ENCODE measurements at places on chromosomes 4 and X.

- no peak for DNase-seq
Observed at GRCh38 chrX:134294548-134294947, 57.6 kb downstream of the CCDC160 start.

DNA sequence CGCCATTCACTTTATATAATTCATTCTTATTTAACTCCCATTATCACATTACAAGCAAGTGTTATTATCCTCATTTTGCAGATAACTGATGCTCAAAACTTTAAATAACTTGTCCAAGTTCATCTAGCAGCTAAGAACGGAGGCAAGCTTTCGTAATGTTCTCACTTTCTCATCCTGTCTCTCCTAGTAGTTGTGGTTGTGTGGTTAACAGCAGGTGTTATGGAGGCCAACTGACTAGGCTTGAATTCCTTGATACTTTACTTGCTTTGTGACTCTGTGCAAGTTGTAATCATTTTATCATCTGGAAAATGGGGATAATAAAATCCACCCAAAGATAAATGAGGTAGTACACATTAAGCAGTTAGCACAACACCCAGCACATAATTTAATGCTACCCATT lies 109.9 kb upstream of the PTPN13 start:
- DNase-seq, result no peak

GRCh38 chr4:121154103-121154515 lies 10.0 kb downstream of the TNIP3 start:
- no peak for DNase-seq

DNA sequence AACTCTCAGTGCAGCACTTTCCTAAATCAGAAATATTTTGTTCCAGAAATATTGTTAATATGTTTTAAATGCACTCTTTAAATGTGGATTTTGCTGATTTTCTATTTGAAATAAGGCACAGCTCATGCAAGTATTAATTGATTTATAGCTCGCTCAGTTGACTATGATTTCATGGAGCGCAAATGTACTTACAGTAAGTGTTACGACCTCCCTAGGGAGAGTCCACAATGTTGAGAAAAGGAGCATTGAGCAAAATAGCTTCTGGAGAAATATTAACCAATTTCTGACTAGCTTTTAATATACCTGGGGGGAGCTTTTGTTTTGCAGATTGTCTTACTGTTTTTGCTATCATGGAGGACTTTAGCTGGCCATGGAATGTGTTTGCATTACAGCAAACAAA lies 1687.5 kb downstream of the STIM2 start:
- DNase-seq, result no peak

GRCh38 chr4:15130441-15130840 lies 128.2 kb downstream of the CPEB2 start:
- no peak for DNase-seq

GRCh38 chr4:122706511-122706910 lies 26.0 kb upstream of the BBS12 start:
- no peak for DNase-seq

DNA sequence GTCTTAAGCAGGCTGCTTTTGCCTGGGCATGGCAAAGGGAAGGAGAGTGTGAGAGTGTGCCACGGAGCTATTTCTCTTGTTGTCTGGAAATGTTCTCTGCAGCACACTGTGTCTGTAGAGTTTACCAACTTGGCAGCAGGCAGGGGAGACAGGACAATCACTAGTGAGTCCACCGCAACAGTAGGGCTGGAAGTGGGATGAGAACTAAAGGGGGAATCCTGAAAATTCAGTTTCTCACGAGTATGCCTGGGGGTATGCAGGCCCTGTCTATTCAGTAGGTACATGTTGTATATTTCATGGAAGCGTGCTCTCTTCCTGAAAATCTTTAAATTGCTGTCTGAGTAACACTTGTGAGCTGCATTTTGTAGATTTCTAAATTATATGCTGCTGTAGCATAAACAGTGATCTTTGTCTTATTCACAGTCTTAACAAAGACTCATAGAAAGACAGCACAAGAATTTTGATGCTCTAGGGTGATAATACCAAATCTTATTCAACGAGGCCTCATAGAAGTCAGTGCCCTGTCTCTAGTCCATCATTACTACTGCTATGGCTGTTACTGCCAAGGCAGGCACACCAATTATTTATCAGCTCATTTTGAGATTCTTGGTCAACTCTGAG lies 200.4 kb upstream of the LEF1 start:
- no peak for DNase-seq

DNA sequence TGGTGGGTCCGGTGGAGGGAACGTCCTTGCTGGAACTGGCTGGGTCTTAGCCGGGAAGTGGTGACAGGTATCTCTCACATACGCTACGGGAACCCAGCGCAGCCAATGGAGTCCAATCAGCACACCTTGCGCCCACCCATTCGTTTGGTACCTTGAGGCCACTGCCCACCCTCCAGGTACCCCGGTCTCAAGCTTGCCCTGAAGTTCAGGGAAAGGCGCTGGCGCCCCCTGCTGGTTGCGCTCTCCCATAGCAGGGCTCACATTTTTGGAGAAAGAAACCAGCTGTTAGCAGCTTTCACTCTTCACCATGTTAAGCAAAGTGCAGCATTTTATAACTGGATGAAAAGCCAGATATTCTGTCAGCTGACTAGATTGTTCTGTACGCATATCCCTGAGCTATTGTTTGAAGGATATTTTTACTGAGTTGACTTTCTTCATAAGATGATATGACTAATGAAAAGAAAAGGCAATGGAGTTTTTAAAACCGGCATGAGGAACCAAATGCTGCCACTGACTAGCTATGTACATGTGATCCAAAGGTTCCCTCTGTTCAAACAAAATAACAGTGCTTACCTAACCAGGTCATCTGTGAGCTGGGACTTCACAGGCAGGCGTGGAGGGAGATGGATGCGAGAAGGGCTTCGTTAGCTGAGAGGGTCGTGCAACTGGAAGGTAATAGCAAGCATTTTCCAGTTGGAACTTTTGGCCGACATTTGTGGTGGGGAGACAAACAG lies 43.7 kb downstream of the OTOP1 start:
- no peak for DNase-seq

- no peak for DNase-seq
Observed at GRCh38 chrX:97494756-97495372, 611.2 kb downstream of the RPA4 start.

GRCh38 chrX:137052643-137053235 lies 18.9 kb upstream of the GPR101 start:
- DNase-seq, result peak; percentile 12

- no peak for DNase-seq
Observed at GRCh38 chr4:119788349-119789266, 160.0 kb upstream of the PDE5A start.

DNA sequence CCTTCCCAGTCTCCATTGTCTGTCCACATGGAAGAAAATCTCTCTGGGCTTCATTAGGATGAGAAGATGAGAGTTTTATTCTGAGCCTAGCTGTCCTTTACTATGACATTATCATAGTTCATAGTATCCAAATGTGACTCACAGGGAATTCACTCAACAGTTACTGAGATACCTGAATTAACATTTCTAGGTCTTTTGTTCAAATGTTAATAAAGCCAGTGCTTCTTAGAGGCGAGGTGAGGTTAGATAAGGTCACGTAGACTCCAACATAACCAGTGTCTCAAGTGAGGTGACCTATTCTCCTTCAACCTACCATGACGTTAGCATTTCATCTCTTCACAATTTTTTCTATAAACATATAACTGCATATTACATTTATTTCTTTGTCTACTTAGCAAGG lies 67.2 kb downstream of the PALLD start:
- DNase-seq, result no peak

- DNase-seq, result peak; percentile 18
Observed at GRCh38 chr4:112604589-112604988, 32.1 kb downstream of the ZGRF1 start.

GRCh38 chr4:125331116-125331515 lies 16.4 kb downstream of the FAT4 start:
- DNase-seq, result no peak

- no peak for DNase-seq
Observed at GRCh38 chrX:40734971-40735324, 394 bp downstream of the MED14 start.

DNA sequence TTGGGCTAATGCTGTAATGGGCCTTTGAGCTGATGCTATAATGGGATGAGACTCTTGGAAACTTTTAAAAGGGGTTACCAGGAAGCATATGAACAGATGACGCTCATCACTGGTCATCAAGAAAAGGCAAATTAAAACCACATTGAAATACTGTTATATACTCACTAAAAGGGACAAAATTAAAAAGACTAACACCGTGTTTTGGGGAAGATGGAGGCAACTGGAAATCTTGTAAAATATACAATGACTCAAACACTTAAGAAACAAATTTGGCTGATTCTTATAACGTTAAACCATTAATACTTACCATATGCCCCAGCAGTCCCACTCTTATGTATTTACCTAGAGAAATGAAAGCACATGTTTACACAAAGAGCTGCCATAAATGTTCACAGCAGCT lies 207.2 kb upstream of the GPRIN3 start:
- no peak for DNase-seq

GRCh38 chrX:68536429-68536828 lies 37.6 kb downstream of the YIPF6 start:
- no peak for DNase-seq

GRCh38 chrX:16114611-16115010 lies 8.8 kb upstream of the GRPR start:
- DNase-seq, result no peak

DNA sequence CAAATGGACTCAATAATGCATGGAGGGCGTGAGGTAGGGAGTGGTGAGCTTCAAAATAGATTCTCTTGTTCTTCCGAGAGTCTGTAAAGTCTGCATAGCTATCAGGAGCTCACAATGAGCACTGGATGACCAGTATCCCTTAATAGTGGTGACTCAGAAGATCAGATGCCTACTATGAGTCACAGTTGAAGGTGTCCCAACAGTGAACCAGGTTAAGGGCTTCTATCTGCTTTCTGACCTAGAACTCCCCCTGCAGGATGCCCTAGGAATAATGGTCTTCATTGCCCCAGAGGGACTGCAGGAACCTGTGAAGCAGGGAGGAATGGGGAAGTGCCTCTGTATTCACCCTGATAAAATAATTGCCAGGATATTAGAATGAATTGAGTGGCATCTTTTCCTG lies 22.1 kb downstream of the DGKK start:
- DNase-seq, result no peak
